ENCODE measurements at places on chromosomes 16 and 17.

DNA sequence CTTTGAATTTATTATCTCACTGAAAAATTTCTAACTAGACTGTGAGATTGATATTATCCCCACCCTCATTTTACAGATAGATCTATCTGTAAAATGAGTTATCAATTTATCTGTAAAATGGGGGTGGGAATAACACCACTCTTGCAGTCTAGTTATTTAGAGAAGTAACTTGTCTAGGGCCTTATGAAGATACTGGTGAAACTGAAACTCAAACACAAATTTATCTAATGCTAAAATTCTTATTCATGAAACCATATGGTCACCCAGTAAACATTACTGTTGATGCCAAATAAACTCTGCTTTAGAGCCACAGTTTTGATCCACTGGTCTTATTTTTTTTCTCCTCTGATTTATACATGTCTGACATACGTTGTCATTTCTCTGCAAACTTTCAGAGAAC, 52.1 kb upstream of the SMIM36 start:
- DNase-seq: no peak

DNA sequence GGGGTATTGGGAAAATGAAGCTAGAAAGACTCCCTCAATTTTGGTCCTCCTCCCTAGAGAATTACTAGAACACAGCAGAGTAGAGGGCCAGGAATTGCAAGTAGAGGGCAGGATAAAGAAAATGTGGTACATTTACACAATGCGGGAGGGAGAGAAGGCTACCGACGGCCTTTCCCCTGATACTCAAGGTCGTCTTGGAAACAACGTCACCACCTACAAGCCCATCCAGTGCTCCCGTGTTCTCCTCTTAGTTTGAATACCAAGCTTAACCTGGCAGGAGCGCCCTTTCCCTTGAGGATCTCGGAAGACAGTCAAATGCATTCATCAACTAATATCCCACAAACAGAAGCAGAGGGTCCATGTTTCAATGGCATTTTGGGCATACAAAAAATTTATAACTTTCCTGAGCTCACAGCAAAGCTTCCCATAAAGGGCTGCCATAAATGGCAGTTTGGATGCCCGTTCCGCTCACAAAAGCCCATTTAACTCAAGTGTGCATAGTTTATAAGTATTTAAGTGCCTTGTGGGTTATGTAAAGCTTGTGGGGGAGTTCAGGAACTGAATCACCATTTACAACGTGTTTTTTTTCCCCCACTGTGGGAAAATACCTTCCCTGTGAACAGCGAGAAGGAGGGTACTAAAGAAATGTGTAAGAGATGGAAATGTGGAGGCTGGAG, 414.6 kb downstream of the SLC39A11 start:
- no peak for DNase-seq

DNA sequence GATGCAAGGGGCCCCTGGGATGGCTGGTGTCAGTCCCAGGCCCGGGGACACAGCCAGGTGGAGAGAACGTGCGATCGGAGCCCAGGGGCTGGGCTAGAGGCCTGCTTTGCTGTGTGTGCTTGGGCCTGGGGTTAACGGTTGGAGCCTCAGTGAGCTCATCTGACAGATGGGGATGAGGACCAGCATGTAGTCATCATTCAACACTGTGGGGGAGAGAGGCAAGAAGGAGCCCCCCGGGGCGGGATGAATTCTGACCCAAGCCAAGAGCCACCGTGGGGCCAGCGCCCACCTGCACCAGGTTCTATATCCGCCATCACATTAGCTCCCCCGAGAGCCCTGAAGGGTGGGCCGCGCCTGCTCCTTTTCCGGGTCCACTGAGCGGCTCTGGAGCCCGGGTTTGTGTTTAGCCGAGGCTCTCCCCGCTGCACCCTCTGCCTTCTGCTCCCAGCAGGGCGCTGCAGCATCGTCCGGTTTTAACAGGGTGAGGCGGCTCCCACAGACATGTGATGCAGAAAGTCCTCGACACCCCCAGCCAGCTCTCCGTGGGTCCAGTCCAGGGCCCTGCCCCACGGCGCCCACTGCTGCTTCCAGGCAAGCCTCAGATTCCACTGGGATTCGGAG, 365.7 kb downstream of the SEC14L1 start:
- DNase-seq: no peak

GRCh38 chr17:10775058-10775457, 28.8 kb downstream of the TMEM238L start:
- DNase-seq: no peak

DNA sequence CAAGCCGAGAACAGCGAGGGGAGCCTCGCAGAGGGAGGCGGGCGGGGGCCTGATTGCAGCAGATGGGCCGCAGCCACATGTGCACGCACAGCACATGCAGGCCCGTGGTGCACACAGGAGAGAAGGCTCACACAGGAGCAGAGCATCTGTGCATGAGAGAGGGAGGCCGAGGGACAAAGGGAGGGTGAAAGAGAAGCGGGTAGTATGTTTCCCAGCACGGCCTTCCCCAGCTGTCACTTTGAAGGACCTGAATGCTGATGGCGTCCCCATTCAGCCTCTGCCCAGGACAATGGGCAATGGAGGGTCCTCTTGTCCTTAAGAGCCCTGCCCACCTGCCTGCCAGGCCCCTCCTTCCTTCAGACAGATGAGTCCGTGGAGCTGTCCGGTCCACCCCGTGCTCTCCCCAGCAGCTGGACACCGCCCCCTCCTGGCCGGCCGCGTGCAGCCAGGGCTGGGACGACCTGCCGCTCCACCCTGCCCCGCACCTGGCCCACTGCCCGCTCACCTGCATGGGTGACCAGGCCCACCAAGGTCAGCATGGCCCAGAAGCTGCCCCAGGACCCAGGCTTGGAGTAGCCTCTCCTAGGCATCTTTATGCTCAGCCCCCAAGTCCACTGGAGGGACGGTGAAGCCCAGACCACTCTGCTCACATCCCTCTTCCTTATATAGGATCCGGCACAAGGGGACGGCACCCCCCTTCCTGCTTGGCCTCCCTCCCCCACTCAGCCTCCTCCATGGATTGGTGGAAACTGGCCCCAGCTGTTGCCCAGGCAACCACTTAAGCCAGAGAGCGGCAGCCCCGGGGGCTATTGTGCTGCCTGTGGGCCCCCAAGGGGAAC, at the start of gene BTBD17:
Gene BTBD17 (minus strand): TSS at position 639 of the 839 bp plus-strand sequence. CDS start 49 bp downstream, at position 590.
- no peak for DNase-seq

DNA sequence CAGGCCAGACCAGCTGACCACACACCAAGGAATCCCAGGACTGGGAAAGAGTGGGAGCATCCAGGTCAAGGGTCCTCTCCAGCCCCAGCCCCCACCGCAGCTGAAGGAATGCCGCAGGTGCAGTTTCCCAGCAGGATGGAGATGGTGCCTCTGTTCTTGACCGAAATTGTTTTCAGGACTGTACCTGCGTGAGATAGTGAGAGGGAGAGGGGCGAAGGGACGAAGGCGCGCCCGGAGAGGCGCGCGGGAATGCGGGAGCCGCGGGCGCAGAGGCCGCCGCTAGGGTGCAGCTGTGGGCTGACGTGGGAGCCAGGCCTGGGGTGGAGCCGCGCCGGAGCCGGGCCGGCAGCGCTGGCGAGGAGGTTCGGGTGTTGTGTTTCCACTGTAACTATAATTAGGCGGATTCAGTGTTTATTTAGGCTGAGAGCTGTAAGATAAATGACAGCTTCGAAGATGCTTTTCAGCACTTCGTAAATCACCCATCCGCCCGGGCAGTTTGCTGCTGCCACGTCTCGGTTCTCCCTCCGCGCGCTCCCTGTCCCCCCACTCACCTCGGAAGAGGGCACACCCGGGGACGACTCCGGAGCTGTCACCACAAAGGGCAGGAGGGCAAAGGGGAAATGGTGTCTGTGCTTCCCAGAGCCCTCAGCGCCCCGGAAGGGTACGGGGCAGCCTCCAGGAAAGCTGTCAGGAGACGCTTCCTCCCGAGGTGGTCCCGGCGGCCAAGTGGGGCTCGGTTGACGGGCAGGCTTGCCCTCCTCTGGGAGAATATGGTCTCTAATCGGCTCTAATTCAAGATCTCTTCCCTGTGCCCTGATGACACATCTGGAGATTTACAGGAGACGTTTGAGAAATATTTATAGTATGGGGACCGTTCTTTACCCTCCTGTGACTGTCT, 38.2 kb downstream of the HOXB1 start:
- peak; percentile 31 for DNase-seq

DNA sequence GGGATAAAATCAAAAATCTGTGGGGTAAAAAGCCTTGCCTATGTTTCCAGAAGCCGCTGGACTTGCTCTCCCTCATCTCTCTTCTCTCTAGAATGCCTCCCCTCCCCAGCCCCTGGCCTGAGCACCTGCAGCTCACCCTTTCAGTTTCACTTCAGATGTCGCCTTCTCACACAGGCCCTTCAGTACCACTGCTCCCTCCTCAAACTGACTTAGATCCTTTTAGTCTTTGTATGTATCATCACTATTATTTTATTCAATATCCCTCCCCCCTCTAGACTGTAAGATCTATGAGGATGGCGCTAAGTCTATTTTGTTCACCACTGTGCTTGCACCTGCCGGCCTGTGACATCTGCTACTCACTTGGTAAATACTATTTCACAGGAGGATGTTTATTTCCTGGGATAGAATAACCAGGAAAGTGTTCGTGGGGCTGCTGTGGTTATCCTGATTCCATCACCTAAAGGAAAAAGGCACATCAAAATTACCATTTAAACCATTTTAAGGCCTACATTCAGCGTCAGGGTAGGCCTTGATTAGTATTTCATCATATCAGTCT, 122.3 kb downstream of the MRTFB start:
- no peak for DNase-seq

DNA sequence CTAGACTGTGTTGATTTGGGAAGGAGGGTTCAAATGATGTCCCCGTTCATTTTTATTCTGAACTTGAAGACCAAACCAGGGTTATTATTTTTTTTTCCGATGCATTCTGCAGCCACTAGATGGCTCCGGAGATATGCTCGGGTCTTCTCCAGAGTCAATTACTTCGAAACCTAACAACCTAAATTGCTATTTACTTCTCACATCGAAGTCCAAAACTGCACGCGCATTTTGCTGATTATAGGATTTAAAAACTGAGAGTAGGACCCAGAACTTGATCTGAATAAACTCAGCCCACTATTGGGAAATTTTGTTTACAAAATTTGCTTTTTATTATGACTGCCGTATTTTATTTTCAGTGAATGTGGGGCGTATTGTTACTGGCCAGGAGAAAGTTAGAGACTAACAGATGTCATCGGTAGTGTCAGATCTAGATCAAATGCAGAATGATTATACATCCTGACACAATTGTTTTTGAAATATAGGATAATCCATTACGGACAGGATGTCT, 263.8 kb downstream of the HS3ST3A1 start:
- DNase-seq: no peak

GRCh38 chr16:1825864-1826690, 548 bp downstream of the HAGH start:
- peak; percentile 29 for DNase-seq

- peak; percentile 26 for DNase-seq
Measured at GRCh38 chr17:7220593-7221277, 997 bp downstream of the ACADVL start.

- no peak for DNase-seq
Measured at GRCh38 chr16:22357635-22357971, 16.8 kb downstream of the CDR2 start.

GRCh38 chr17:79522414-79522813, 88.4 kb downstream of the RBFOX3 start:
- DNase-seq: no peak

DNA sequence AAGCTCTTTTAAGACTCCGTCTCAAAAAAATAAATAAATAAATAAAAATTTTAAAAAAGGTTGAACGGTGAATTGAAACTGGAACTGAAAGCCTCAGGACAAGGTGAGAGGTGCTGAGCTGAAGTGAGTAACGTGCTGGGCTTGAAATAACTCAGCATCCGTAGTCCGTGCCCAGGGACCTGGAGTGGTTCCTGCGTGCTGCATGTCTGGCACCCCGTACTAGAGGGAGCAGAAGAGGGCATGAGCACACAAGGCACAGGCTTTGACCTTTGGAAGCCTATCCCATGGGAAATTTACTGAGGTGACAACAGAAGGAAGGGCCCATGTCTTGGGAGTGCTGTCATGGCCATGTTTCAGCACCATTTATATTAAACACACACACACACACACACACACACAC, 4.5 kb upstream of the MEIOB start:
- no peak for DNase-seq

- peak; percentile 62 for DNase-seq
Measured at GRCh38 chr17:79087428-79088143, 13.0 kb downstream of the ENGASE start.

DNA sequence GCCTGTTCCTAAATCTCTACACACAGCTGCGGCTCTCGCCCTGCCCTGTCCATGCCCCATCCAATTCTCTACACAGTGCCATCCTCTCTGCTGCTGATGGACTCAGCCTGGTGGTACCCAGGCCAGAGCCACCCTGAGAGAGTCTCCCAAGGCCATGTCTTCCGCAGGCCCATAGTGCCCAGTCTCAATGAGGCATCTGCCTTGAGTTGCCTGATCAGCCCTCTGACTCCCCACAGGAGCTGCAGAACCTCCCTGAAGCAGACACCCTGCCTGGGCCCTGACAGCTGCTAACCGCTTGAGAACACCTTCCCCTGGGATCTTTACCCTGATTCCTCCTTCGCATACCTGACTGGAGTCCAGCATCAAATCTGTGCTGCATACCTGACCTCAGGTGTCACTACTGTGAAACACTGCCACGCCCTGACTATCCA, 13.3 kb downstream of the TSPOAP1 start:
- no peak for DNase-seq

GRCh38 chr17:4715063-4715744, 4.8 kb downstream of the ARRB2 start:
- no peak for DNase-seq

DNA sequence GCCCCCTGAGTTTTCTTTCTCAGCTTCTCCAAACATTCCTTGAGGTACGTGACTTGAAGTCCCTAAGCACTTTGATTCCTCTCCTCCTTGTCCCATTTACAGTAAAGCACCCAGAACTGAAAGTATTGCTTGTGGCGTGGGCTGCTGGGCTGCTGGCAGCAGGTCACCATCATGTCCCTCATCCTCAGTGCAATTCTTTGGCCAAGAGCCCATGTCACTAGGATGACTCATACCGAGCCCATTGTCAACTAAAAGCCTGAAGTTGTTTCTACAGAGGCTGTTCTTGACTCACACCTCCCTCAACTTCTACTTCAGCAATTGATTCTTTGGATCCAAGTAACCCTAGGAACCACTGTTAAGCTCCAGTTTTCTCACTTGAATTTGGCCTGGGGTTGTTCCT, 54.3 kb downstream of the KPNA2 start:
- DNase-seq: no peak

GRCh38 chr17:33493566-33493965, 200.5 kb upstream of the ASIC2 start:
- DNase-seq: no peak

All from stimulated activated CD8-positive, alpha-beta memory T cell treated with anti-CD3 and anti-CD28 coated beads, Interleukin-4, amount 100 ng/mL, for 4 hours (primary cell).